ENCODE measurements at places on chromosomes 7 and 10.

- DNase-seq: peak; percentile 3
Measured at GRCh38 chr10:110006358-110007160, 1.2 kb upstream of the ADD3 start.

DNA sequence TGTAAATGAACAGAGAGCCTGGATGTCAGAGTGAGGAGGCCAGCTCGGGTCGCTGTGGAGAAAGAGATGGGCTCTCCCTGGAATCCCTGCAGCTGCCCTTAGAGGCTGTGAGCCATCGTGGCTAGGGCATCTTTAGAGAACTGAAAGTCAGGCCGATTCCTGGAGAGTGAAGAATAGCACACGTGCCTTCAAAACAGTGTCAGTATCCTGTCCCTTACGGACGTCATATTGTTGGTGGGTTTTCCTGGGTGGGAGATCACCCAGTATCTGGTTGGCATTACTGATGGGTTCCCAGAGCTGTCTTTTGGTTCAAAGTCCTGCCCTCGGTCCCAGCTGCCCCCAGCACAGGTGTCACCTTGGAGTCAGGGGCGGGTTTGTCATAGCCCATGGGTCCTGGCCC, 25.3 kb downstream of the IKZF1 start:
- DNase-seq: no peak

DNA sequence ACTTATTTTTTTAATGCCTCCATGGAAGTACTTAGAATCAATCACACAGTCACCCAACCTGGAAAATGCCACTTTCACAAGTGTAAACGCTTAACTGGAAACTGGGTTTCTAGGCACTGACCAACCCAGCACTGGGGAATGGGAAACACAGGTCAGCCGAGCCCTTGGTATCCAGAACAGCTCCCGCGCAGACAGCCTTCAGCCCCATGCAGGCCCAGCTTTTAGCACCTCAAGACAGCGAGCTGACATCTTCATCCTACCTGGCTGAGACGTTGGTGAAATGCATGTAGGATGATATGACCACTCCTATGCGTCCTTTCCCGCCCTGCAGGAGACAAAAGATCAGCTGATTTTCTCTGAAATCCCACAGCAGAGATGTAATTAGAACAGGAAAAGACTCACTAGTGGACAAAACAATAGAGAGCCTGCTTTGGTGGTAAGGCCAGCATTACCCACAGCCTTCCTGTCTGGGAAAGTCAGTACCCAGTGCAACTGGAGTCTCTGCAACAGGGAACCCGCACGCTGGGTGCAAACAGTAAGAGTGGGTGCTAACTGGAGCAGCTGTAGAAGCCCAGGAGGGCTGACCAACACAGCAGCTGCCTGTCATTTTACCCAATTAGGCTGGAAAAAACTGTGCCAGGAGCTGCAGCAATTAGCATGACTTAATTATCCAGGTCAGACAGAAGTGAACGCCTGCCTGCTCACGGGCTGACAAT, 153.7 kb downstream of the TNS3 start:
- no peak for DNase-seq

GRCh38 chr7:461453-462172, 58.0 kb downstream of the PDGFA start:
- no peak for DNase-seq

DNA sequence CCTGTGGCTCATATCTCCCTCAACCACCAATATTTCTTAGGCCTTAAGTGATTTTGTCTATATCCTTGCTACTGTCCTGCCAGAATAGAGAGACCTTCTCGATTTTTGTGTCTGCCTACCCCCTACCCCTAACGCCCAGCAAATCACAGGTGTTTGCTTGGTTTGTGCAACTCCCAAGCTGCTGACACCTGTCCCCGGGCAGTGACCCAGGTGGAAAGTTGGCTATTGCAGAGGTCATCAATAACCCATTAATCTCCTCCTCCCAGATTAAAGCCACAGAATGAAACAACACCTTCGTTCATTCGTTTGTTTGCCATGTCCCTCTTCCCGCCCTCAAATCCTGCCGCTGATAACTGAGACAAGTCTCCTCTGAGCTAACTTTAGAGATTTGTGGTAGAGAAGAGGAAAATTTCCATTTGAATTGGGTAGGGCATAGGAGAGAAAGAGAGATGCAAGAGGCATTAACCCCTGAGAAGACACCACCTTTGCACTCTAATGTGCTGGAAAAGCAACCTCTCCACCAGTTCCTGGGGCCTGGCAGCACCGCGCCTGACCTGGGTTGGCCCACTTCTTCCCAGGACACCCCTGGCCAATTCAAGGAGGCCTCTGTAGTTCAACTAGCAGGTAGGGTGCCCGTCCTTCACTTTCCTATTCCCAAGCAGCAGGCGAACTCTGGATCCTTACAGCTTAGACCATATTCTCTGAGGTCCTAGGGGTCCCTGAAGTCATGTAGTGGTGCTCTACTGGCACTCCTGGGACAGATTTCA, 3.0 kb downstream of the NEUROG3 start:
- no peak for DNase-seq

DNA sequence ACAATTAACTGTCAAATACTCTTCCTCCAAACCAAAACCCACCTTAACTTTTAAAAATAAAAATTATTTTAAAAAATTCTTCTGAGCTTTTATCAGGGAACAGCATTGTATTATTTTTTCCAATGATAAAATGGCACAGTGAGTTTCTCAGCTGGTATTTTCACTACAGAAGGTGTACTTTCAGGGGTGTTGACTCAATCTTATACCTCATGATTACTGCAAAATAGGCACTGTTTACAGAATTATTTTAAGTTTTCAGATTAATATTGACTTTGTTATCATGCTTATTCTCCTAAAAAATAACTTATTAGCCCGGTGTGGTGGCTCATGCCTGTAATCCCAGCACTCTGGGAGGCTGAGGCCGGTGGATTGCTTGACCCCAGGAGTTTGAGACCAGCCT, 24.3 kb downstream of the RHEB start:
- DNase-seq: no peak

DNA sequence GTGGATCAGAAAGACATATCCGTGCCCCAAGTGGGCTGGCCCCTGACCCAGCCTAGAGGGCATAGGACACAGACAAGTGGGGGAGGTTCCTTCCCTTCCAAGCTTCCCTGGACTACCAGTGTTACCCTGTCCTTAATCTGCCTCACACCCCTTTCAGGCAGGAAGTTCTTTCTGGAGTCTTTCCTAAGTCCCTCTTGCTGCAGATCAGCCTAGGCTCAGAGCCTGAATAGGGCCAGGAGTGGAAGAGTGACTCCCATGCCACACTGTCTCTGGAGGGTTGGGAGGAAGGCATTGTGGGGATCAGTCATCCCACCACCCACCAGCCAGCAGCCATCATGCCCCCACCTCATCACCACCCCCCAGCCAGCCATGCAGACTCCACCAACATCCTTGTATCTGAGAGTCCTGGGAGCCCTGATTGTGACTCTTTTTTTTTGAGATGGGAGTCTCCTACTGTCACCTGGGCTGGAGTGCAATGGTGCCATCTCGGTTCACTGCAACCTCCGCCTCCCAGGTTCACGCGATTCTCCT, 22.6 kb downstream of the POLL start:
- no peak for DNase-seq

DNA sequence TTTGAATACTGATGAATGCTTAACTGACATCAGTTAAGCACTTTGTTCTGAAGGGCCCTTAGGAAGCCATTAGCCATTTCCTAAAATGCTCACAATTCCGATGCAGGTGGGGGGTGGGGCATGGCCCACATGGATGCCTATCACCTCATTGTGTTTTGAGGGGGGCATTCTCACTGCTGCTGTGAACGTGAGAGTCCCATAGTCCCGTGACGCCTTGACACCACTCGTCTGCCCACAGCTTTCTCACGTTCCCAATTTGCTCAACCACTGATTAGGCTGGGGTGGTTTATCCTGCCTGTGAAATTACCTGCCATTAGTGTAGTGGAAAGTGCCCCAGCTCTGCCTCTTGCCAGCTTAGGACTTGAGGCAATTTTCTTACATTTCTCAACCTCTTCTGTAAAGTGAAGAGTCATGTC, 31.9 kb downstream of the DUSP5 start:
- DNase-seq: peak; percentile 15

GRCh38 chr7:125481323-125481722, 551.7 kb upstream of the POT1 start:
- DNase-seq: no peak

DNA sequence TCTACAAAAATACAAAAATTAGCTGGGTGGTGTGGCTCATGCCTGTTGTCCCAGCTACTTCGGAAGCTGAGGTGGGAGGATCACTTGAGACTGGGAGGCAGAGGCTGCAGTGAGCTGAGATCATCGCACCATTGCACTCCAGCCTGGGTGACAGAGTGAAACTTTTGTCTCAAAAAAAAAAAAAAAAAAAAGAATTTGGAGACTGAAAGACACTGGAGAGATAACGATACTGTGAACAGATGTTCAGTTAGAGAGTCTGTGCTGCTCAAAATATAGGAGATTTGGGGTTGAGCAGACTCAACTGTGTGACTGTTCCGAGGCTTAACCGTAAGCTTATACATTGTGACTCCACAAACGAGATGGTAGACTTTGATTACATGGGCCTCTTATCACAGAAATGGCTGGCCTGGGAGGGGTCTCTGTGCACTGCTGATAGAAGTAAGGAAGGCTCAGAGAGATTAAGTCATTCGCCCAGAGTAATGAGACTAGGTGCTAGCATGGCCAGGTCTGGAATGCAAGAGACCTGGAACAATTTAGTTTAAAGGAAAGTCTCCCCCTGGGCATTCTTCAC, 19.4 kb downstream of the WBP1L start:
- no peak for DNase-seq

- no peak for DNase-seq
Measured at GRCh38 chr7:33773053-33773452, 132.3 kb upstream of the BMPER start.

- DNase-seq: no peak
Measured at GRCh38 chr10:69829775-69830174, 28.1 kb downstream of the COL13A1 start.

- no peak for DNase-seq
Measured at GRCh38 chr7:12578930-12579640, 8.6 kb downstream of the SCIN start.

DNA sequence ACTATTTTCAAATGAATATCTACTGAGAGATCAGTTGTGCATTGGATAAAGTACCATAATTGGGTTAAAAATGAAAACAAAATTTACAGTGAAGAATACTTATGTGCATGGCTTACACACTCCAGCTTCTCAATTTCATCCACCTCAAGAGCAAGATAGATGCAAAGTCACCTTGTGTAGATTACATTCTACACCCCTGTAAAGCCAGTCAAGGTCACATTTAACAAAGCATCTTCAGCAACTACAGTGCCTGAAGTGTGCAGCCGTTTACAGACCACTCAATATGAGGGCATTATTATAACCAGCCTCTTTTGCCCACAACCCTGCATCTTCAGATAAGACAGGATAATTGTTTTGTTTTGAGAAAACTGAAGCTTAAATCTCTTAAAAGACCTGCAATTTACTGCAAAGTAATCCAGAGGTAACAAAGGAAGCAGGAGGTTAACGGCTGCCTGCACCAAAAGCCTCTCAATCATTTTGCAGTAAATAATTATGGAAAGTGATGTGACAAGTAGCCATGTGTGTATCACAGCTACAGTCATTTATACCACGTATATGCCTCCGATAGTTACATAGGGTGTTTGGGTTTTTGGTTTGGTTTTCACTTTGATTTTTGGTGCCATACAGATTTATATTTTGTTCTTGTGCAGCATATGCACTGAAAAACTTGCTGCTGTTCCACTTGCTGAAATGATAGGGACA, 4.9 kb downstream of the PURB start:
- DNase-seq: no peak

DNA sequence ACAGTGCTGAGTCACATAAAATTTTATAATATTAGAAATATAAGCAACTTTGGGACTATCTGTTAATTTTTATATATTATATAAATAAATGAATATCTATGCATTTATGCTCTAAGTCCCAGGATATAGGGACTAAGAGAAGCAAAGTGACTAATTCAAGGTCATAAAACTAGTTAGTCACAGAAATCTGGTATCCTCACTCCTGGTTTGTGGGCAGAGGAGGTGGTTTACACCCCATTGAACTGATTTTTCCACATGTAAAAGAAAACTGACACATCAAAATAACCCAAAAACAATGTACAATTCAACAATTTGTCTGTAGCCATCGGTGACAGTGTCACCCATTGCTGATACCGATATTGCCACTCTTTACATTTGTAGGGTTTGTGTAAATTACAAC, 3.0 kb downstream of the PCLO start:
- no peak for DNase-seq

- no peak for DNase-seq
Measured at GRCh38 chr7:777728-778078, 50.6 kb upstream of the PRKAR1B start.

DNA sequence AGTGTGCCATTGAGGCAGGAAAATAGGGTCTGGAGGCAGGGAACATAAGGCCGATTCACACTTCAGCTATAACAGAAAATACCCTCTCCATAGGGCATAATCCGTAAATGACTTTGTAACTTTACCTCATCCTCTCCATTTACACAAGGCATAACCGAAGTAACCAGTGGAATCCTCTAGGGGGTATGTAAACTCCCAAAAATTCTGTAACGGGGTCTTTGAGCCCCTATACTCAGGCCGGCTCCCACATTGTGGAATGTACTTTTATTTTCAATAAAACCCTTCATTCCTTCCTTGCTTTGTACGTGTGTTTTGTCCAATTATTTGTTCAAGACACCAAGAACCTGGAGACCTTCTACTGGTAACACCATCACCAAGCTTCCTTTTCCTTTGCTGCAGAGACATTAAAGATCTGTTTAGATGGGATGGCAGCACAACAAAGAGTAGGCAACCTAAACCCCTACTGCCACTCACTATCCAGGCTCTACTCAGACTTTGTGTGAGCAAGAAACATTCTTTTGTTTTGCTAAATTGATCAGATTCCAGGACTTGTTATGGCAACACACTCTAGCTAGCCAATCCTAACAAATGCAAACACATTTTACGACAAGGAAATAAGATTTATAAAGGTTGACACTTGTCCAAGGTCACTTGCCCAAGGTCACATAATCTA, 99.3 kb downstream of the DGKI start:
- DNase-seq: no peak

DNA sequence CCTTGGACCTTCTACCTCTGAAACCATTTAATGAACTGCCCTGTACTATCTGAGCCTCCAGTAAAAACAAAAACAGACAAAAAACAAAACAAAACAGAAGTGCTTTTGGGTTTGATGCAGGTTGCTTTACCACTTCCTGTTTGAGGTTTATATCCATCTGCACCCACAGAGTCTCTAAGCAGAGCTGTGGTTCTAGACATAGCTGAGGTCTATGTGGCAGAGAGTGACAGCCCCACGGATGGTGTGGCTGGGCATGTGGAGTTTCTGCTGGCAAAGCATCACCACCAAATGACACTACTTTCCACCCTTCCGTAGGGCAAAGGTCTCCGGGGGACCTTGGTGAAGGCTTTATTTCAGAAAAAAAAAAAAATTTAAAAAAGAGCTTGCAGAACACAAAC, 754.2 kb downstream of the GRID1 start:
- peak; percentile 21 for DNase-seq

- no peak for DNase-seq
Measured at GRCh38 chr10:124694481-124695220, 49.5 kb downstream of the FAM53B start.

- no peak for DNase-seq
Measured at GRCh38 chr7:28389504-28390395, 22.6 kb upstream of the CREB5 start.

GRCh38 chr10:128304271-128304670, 178.0 kb upstream of the MKI67 start:
- no peak for DNase-seq

- DNase-seq: peak; percentile 32
Measured at GRCh38 chr7:142880876-142881505, 4.6 kb downstream of the TRPV6 start.

GRCh38 chr10:85741626-85742300, 624.8 kb downstream of the GRID1 start:
- DNase-seq: no peak
